Gastroesophageal sphincter (tissue), 4 donors: ENCODE measurements at places on chromosomes 12 and 14. TPM values are rescaled to one million over a fixed set of nuclear protein-coding genes. Genes with fewer than 3 reads are reported as not detected.

LHX5 gene
- total RNA-seq = not detected

GRCh38 chr12:77645966-77646598 is 184.6 kb upstream of the NAV3 start:
- ATAC-seq = no peak

KRT79 gene
- total RNA-seq = not detected

SMIM41 gene
- total RNA-seq = 4.0 TPM

- no peak for ATAC-seq
Measured at GRCh38 chr14:35332517-35333263, 40.5 kb downstream of the PSMA6 start.
